ELF-1 (cell line): ENCODE measurements at places on chromosomes 1 and 21.

DNA sequence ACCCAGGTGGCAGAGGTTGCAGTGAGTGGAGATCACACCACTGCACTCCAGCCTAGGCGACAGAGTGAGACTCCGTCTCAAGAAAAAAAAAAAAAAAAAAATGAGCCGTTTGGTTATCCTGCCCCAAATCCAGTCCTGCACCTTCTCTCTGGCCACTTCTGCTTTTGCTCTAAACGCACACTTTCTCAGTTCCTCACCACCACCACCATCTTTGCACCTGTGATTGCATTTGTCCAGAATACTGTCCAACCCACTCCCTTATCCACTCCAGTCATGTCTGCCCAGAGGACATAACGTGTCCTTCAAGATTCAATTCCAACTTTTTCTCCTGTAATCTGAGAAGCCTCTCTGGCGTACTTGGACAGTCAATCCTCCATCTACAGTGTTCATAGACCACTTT is 2.2 kb upstream of the NEK2 start:
- no peak for DNase-seq

DNA sequence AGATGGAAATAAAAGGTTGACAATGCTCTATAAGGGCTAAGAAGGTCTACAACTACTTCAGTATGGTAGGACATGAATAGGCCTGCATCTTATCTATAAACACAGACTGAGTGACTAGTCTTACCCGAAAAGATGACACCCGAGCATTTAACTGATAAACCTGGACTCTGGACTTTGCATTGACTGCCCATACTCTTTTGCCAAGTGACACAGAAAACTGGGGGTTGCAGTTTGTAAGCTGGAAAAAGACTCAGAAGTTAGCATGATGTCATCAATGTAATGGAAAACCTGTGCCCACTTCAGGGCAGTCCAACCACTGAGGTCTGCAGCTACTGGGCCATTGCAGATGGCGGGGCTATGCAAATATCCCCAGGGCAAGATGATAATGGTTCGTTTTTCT is 258.3 kb upstream of the NEGR1 start:
- no peak for DNase-seq

DNA sequence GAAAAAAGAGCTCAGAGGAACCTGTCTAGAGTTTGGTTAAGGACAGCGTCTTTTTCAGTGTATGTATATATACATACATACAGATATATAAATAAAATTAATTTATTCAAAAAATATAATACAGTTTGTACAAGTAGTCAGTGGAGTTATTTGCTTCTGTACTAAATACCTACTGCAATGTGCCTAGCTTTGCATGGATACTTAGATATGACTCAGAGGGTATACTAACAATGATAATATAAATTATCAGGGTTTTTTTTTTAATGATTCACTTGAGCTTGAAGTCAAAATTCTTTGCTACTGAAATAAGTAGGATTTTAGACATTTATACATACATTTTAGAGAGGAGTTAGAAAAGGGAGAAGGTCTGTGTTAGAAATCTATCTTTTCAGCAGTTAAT is 117.9 kb downstream of the PHTF1 start:
- DNase-seq, result no peak

DNA sequence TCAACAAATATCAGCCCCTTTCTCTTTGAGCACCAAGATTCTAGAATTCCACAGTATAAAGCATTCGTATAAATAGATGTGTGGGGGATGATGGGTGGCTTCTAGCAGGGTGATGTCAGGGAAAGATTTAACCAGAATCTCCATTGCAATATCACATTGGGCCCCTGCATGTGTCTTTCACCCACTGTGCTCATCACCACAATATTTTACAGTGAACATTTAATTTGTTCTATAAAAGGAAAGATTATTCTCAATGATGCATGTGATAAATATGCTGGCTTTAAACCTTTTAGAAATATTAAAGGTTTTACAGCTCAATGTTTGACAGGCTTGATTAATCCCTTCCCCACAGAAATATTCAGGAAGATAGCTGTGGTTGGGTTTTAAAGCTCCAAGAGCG is 457.8 kb upstream of the DAB1 start:
- no peak for DNase-seq

DNA sequence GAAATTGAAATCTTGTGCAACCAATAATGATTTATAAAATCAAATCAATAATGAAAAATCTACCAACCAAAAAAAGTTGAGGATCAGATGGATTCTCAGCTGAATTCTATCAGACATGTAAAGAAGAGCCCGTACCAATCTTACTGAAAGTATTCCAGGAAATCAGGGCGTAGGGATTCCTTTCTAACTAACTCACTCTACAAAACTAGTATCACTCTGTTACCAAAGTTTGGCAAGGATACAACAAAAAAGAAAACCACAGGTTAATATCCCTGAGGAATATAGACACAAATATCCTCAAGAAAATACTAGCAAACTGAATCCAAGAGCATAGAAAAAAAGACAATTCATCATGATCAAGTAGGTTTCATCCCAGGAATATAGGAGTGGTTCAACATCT is 52.8 kb upstream of the ADGRL4 start:
- DNase-seq, result no peak

DNA sequence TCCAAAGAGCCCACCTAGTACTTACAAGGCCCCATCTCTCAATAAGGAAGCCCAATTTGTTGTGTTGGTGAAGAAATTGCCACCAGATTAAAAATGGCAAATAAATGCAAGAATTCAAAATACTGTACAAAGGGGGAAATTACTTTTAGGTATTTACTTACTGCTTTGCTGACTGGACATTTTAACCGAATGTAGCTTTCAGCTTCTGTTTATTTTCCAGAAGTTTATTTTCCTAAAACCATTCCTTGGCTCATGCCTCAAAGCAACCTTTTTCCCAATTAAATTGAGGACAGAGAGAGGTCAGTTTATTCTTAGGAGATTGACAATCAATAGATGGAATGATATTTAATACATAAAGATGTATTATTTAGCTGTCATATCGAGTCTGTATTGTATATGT is 47.6 kb upstream of the H6PD start:
- no peak for DNase-seq

GRCh38 chr1:155183775-155184221 is 10.1 kb downstream of the TRIM46 start:
- DNase-seq, result no peak

DNA sequence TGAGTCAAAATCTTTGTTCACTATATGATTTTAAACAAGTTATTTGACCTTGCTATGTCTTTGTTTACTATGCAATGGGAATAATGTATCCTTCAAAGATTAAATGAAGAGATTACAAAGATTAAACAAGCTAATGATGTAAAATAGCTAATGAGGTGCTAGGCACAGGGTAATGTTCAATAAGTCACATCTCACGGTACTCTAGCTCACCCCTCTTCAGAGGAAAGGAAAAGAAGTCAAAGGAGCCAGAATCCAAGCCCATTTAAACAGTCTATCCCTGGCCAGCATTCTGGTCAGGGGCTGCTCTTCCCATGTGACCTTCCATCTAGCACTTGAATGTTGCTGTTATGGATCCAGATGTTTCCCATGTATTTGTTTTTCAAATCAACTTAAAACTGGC is 412.4 kb upstream of the CAMK1G start:
- no peak for DNase-seq

DNA sequence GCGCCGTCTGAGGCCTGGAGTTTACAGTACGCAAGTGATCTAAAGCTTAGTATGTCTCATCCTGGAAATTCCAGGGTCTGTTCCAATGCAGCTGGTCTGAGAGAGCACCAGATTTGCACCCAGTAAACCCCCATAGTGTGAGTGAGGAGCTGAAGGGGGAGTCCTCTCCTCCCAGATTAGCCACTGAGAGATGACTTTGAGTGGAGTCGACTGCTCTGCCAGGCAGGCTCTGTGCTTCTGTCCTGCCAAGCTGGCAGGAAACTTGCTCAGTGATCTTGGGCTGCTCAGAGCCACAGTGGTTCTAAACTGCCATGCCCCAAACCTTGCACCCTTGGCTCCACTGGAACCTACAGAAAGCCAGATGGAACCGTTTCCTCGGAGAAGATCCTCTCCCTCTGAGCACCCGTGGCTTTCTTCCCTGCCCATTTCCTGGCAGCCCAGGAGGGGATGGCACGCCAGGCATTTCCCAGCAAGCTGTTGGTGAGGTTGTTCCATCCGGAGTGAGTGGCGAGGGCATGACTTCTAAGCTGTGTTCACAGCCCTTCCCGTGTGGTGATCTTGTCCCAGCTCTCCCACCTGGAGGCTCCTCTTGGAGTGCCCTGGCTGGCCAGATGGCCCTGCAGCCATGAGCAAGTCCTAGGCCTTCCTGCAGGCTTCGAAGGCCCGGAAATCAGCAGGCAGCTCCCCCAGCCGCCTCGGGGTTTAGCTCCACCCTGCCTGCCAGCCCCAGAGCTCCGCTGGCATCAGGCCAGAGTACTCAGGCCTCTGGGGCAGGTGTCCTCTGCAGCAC is 125.9 kb upstream of the VAMP3 start:
- DNase-seq, result no peak

DNA sequence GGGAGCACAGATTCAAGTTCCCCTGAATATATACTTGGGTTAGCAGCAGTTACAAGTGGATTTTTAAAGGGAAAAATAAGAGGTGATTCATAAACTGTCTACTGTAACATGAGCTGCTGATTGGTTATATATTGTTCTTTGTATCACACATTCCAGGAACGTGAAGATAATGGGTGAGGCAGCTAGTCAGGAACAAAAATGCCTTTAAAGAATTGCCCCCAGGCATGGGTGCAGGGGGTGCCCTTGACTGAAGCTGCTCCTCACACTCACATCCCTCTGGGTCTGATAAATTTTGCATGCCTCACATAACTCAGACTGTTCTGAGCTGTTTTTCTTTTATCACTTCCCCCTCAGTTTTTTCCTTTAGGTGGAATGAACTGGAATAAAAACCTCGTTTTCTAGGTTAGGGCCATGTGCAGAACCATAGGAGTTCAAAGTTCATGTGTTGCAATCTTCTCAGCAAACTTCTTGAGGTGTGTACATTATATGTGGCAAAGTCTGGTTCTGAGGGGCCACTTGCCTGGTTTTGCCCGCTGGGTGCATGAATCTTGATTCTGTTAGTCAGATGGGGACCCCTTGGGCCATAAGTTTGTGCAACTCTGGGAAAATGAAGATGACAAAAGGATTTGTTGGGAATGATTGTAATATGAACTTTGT is 21.1 kb downstream of the TBX19 start:
- peak; percentile 73 for DNase-seq

DNA sequence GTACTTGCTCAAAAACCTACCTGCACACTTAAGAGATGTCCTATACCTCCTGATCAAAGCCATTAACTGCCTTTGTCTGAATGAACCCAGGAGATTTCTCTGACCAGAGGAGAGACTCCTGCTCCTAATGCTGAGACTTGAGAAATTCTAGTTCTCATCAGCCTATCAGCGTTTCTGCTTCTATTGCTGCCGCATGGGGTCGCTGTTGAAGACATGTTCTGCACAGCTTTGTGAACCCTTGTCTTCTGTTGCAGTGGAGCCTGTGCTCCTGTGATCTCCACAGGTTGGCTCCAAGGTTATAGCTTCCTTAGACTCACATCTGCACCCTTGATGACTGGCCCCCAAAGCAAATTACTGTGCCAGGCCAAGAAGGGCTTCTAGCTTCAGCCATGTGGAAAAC is 40.2 kb downstream of the EDN2 start:
- no peak for DNase-seq

GRCh38 chr1:32372149-32372756 is 9.9 kb downstream of the TSSK3 start:
- no peak for DNase-seq

DNA sequence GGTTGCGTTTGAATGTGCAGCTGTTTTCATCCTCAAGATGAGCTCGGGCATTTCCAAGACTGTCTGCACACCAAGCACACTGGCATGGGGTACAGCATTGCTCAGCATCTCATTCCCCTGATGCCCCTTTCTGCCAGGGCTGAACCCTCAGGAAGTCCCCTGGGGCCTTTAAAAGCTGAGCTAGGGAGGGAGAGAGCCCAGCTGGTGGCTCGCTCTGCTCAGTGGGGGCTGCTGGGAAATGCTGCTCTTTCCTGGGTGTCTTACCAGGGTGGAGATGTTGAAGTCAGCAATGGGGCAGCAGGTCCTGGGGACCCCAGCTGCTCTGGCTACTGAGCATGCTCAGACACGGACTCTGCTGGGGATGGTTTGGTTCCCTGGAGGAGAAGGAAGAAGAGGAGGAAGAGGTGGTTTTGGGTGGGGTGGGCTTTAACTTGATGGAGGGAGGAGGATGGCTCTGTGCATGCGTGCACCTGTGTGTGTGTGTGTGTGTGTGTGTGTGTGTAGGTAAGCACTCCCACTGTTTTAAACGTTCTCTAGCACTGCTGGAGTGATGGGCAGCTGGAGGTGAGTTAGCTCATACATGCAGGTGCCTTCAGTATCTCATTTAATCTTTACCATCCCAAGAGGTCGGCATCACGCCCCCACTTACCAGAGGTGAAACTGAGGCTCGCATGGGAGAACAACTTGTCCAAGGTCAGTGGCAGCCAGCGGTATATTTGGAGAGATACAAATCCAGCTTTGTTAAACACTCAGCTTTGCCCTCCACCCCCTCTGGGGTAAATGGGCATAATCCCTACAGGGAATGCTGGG is 40.9 kb downstream of the ACTL8 start:
- no peak for DNase-seq

GRCh38 chr1:239537795-239538194 is 151.4 kb downstream of the CHRM3 start:
- DNase-seq, result no peak

DNA sequence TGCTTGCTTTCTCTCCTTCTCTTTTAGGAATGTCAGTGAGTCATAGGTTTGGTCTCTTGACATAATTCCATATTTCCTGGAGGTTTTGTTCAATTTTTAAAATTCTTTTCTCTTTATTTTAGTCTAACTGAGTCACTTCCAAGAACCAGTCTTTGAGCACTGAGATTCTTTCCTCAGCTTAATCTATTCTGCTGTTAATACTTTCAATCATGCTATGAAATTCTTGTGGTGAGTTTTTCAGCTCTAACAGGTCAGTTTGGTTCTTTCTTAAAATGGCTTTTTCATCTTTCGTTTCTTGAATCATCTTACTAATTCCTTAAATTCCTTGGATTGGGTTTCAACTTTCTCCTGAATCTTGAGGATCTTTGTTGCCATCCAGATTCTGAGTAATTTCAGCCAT is 321.0 kb downstream of the PTBP2 start:
- no peak for DNase-seq

DNA sequence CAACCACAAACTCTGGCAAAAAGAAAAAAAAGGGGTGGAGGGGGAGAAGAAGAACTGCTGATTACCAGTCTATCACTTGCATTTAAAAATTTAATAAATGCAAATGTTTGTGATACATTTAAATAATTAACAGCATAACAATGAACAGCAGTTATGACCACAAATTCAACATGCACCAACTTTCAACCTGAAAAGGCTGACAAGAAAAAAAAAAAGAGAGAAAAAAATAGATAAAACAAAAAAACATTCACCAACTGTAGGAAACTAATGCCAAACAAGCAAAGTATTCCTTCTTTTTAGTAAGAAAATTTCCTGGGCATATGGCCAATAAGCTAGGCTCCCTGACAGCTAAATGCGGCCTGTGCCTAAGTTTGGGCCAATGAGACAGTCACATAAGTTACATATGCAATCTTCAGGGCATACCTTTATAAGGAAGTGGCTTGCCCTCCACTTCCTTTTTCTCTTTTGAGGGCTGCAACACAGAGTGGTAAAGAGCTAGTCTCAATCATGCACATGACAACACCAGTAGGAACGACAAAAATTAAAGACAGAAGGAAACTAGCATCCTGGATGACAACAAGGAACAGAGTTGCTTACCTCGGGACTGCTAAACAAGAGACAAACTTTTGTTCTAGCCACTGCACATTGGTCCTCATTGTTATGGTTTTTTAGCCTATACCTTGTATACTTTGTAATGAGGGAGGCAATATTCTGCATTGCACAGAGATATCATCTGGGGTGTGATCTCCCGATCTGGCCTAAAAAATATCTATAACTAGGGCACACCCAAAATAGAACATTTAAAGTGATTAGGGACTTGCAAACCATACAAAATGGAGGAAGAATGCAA is 24.2 kb upstream of the PHTF1 start:
- DNase-seq, result no peak
